ENCODE measurements at places on chromosomes 11 and 22. TPM values are rescaled to one million over a fixed set of nuclear protein-coding genes. Genes with fewer than 3 reads are reported as not detected.
A peak's percentile ranks its signal among the peaks of the same experiment; 100 is the strongest.

PARVG gene
- total RNA-seq = 6.0 TPM

FAU gene
- total RNA-seq = 651 TPM

OR56A3 gene
- total RNA-seq = not detected

DNA sequence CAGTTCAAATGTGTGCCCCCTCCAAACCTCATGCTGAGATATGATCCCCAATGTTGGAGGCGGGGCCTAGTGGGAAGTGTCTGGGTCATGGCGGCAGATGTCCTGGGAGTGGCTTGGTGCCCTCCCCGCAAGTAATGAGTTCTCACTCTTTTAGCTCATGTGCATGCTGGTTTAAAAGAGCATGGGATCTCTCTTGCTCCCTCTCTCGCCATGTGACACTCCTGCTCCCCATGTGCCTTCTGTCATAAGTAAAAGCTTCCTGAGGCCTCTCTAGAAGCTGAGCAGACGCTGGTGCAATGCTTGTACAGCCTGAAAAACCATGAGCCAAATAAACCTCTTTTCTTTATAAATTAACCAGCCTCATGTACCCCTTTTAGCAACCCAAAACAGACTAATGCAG is 98.8 kb downstream of the SGSM3 start:
- no peak for DNase-seq

DNA sequence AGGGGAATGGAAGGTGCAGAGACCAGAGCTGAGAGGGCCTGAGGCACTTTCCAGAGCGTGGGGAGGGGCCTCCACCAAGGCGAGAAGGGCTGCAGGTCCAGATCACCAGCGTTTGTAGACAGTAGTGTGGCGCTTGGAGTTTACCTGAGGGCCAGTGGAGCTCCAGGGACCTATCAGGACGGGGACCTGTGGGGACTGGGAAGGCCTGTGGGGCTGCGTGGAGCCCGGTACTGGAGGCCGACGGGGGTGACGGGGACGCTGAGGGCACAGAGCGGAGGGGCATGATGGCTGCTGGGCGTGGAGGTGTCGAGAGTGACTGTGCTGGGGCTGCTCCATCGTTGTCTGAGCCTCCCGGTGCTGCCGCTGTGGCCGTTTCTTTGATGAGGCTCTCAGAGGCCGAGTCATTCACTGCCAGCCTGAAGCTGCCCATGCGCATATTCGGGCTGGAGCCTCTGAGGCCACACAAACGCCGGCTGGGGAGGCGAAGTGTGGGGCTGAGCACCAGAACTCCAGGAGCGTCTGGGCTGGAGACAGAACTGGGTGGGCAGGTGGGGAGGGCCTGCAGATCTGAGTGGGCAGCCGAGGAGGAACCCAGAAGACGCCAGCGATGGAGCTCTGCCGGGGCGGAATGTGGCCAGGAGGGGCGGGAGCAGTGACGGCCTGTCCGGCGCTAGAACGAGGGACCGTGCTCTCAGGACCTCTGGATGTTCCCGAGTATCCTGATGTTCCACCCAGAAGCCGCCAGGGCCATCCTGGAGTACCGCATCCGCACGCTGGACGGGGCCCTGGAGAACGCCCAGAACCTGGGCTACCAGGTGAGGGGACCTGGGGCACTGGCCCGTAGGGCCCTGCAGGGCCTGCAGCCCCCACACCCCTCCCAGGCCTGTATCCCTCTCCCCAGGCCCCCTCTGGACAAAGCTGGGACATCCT is 2.6 kb downstream of the PGGHG start:
- DNase-seq = peak; percentile 22

- no peak for DNase-seq
These were observed 1.4 kb downstream of the SPCS2 start for GRCh38 chr11:74950374-74950969.

DNA sequence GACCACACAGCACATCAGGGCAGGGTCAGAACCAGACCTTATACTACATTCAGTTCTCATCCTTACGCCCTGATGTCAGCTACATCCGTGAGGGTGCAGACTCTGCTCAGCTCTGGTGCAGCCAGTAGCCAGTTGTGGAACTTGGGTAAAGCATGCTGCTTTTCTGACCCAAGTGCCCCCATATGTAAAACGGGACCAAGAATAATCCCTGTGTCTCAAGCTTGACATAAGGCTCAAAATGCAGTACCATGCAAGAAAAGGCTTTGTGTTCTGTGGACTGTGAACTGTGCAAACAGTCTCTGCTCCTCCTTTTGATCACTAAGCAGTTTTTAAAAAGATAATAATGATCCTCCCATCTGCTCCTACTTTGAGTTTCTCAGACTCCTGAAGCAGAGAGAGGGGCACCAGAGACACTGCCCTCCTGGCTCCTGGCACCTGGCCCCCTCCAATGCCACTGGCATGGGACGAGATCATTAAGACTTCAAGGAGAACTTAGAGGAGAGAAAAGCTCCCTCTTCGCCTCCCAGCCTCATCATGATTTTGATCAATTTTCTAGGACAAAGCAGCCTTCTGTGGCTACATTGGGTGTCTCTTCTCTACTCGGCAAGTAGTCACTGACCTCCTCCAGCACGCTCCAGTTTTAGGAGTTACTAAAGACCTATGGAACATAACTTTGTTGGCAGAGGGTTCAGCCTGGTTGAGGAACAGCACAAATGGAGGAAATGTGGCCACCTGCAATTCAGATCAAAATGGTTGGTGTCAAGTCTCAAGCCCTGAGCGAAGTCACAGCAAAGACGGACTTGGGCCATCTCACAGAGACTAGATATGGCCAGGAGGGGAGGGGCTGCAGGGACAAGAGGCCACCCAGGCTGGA is 23.9 kb downstream of the IL10RA start:
- DNase-seq = no peak

- DNase-seq = peak; percentile 46
These were observed 58.2 kb downstream of the RRAS2 start for GRCh38 chr11:14300661-14301304.

DNA sequence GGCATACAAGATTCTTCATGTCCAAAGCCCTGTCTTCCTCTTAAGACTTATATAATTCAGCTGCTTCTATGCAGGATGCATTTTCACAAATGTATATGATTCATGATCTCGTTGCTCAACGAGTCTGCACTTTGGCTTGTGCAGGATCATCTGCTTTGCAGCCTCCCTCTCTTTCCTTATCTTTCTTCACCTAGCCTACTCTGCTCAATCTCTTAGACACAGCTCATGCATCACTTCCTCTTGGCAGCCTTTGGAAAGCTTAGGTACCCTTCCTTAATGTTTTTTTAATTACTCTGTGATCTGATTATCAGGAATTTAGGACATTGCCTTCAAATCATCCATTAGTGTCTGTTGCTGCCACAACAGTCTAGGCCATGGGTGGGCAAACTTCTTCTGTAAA is 673.8 kb downstream of the NELL1 start:
- DNase-seq = no peak
